Stimulated activated CD8-positive, alpha-beta memory T cell treated with anti-CD3 and anti-CD28 coated beads, Interleukin-12 subunit alpha, Interleukin-12 subunit beta, amount 100 ng/mL, for 4 hours (primary cell): ENCODE measurements at places on chromosomes 11 and 22.

DNA sequence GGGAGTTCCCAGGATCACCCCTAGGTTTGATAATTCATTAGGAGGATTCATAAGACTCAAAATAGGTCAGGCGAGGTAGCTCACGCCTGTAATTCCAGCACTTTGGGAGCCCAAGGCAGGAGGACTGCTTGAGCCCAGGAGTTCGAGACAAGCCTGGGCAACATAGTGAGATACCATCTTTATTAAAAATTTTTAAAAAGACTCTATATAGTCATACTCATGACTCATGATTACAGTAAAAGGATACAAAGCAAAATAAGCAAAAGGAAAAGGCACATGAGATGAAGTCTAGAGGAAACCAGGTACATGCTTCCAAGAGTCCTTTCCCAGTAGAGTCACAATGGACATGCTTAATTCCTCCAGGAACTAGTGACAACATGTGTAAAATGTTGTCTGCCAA is 13.9 kb upstream of the PTS start:
- DNase-seq: no peak

DNA sequence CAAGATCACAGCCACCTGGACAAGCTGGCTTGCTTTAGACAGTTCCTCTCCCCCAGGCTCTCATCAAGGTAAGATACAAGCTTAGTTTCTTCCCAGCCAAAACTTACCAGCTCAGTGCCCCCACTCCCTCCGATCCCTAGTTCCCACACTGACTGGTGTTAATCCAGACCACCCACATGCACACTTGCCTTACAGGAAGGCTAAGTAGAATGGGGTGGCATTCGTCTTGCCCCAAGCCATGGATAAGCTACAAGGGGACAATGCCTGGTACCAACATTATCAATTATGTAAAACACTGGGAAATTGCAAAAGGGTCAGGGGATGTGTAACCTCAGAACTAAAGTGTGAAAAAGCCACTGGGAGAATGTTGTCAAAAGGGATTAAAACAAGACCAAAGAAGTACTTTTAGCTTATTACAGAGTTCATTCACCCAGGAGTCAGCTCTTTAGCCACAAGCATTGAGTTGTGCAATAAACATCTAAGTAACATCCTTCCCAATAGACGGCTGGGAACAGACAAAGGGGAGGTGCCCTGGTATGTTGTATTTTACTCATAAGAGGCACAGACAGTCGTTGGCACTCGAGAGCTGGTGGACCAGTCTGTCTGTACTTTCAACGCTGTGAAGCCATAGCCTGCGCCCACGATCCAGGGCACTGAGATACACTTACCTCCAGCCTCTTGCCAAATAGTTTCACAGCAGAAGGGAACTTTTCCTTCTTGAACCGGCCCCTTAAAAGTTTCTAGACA is 1.1 kb downstream of the DHCR7 start:
- no peak for DNase-seq

- no peak for DNase-seq
These were observed 9.1 kb downstream of the BACE1-AS start for GRCh38 chr11:117300283-117300663.

DNA sequence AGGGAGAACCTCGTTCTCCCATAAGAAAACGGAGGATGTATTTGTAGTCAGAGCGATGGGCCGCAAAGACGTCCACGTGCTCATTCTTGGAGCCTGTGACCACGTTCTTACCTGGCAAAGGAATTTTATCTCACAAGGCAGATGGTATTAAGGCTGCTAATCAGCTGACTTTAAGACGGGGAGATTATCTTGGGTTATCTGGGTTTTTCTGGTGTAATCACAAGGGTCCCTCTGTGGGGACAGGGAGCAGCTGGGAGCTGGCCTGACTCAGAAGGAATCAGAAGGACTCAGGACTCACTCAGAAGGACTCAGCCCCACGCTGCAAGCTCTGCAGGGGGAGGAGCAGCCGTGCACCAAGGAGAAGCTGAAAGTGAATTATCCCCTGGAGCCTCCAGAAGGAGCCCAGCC is 7.5 kb upstream of the SIGIRR start:
- DNase-seq: no peak

DNA sequence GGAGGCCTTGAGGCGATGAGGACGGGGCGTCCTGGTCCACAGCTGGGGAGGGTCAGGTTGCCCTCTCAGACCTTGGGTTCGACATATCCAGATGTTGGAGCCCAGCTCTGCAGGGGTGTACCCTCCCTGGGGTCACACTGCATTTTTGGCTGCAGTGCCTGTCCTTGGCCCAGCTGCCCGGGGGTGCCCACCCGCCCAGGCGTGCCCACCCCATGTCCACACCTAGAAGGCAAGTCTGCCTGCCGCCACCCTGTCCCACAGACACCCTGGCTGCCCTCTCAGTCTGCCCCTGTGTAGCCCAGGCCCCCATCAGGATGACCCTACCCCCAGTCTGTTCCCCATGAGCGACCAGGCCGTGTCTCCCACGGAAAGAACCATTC is 3.0 kb downstream of the LSP1 start:
- no peak for DNase-seq

- no peak for DNase-seq
These were observed 10.5 kb upstream of the DEPDC7 start for GRCh38 chr11:33005175-33005574.

GRCh38 chr11:105789579-105790420 is 179.9 kb downstream of the GRIA4 start:
- DNase-seq: no peak

DNA sequence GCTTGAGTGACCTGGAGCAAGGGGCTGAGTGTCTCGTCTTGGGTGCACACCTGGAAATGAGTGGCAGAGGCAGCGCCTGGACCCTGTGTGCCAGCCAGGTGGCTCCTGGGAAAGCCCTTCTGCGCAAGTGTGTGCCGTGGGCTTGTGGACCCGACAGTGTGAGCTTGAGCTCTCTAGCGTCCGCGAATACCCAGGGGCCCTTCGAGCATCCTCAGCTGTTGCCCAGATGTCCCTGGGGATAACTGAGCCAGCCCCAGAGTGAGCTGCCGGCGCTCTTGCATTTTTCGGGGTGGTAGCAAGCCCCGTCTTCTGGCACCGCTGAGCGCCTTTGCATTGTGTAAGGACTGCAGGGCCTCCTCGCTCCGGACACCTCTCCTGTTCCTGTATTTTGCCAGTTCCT is 399.2 kb downstream of the TBC1D22A start:
- no peak for DNase-seq

DNA sequence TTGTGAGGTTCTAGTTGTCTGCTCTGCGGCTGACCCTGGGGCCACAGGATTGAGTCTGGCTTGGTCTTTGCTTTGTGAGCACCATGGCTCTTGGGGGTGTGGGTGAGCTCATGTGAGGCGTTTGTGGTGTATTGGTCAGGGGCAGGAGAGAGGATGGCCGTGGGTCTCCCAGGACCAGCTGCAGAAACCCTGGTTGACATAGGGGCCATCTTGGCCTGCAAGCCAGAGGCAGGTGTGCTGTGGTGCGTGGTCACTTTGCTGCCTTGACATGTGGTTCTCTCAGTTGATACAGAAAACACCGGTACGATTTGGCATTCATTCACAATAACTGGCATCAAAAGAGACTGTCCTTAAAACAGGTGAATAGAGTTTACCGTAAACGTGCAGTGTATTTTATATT is 11.3 kb downstream of the PHRF1 start:
- no peak for DNase-seq

GRCh38 chr11:130737866-130738431 is 178.3 kb downstream of the SNX19 start:
- DNase-seq: no peak

DNA sequence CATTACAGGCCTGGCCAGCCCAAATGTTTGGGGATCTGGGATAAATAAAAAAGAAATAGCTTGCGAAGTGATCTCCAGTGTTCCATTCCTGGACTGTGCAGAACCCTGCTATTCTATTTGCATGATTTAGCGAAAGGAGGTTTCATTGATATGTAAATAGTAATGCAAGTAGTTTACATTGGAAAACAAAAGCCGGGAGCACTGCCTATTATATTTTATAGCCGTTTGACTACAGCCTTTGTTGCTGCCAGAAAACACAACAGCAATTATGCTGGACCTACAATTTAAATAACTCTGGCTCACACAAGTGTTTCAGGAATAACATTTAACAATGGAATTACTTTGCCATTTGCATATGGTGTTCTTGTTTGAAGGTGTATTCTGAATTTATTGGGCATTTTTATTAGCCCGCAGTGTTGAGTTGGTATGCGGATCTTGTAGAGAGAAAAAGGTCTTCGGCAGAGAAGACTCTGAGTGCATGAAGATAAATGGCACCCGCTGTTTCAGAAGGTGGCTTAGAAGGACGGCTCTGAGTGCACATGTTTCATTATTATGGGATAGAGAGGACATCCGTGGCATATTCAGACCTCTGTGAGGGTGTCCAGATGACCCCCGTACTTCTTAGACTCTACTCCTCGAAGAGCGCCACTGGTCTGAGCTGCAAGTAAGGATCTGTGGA is 315.0 kb downstream of the BRD1 start:
- no peak for DNase-seq

DNA sequence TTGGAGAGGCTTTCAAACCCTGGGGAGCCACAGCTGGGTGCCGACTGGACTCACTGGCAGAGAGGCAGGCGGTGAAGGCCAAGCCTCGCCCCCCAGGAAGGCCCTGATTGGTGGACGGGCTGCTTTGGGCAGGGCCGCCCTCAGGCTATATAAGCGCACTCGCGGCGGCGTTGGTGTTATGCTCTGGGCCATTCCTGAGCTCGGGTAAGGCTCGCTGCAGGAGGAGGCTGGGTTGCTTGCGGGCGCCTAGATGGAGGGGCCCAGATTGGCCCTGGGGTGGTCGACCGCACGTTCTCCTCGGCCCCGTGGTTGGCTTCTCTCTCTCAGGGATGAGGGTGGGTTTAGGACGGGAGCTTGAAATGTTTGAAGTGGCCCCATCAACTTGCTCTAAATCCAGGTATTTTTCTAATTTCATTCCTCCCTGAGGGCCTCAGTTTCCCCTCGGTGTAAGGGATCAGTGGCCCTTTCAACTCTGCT is at the start of gene SPDYC:
Gene SPDYC, plus strand, starts transcription at position 176 of the 477 bp plus-strand sequence. CDS start 1,125 bp downstream, outside the sequence.
- no peak for DNase-seq

- DNase-seq: no peak
These were observed 27.5 kb upstream of the ZDHHC13 start for GRCh38 chr11:19089421-19089820.

- DNase-seq: no peak
These were observed 54.3 kb upstream of the MYEOV start for GRCh38 chr11:69239641-69240040.

DNA sequence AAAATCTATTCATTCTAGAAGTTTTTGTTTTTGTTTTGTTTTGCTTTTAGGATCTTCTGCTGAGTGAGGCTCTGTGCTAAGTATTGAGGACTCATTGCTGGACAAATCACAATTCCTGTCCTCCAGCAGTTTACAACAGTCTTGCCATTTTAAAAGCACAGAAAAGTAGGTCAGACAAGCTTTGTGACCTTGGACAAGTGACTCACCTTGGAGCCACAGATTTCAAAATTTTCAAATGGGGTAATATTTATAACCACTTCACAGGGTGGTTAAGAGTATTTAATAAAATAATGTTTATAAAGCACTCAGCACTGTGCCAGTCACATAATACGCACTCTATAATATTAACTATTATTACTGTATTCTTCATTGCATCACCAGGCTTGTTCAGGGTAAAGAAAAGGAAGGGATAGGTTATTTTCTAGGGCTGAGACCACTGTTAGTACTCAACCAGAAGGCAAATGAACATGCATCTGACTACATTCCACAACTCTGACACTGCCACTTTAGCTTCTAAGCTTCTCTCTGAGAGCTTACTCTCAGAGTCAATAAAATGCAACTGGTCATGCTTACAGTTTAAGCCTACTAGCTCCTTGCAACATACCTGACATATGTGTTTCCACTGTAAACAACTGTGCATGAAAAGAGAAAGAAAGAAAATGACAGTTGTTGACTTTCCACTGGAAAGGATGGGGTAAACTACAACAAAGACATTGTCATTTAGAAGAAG is 63.2 kb upstream of the FIBIN start:
- DNase-seq: no peak

GRCh38 chr11:134572741-134573675 is 161.0 kb upstream of the B3GAT1 start:
- DNase-seq: no peak
